GM23338 (cell line): ENCODE measurements at places on chromosomes 4 and X.

- DNase-seq: no peak
Observed at GRCh38 chr4:186485561-186486062, 69.8 kb downstream of the MTNR1A start.

GRCh38 chrX:129748305-129748704, 9.5 kb downstream of the XPNPEP2 start:
- no peak for DNase-seq

GRCh38 chrX:107736781-107737531, 38.6 kb downstream of the TSC22D3 start:
- peak; percentile 38 for DNase-seq

DNA sequence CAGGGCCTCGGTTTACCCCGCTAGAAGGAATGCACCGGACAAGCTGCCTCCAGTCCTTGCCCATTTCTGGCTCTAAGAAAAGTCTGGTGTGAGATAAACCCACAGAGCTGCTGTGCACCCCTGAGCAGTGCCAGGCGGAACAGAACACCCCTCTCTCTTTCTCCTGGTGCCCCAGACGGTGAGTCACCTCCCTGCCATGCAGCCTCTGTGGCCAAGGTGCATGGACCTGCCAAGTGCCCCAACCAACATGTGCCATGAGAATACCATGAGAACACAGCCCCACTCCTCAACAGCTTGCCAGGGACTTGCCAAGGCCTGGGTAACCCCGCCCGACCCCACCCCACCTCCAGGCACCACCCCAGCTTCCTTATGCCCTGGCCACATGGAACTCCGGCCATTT, 47.7 kb upstream of the MAN2B2 start:
- no peak for DNase-seq

- no peak for DNase-seq
Observed at GRCh38 chr4:103496800-103497199, 223.0 kb downstream of the TACR3 start.

DNA sequence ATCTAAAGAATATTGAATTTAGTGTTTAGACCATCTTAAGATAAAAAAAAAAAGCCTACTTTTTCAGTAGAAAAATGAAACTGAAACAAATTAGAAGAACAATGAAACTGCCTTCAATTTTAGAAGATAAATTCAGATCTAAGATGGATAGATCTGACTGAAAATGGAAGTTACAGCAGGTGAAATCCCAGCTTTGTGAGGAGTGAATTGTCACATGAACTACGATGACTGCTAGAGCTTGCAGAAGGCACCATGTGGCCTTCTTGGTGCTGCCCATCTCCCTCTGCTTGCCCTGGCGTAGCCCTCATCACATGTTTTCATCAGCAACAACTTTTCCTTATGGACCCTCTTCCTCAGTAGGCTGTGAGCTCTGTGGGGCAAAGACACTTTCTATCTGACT, 51.4 kb upstream of the EMCN start:
- DNase-seq: no peak

- no peak for DNase-seq
Observed at GRCh38 chr4:107213410-107213809, 177.3 kb upstream of the DKK2 start.

GRCh38 chr4:17475481-17475880, 36.4 kb downstream of the QDPR start:
- no peak for DNase-seq

DNA sequence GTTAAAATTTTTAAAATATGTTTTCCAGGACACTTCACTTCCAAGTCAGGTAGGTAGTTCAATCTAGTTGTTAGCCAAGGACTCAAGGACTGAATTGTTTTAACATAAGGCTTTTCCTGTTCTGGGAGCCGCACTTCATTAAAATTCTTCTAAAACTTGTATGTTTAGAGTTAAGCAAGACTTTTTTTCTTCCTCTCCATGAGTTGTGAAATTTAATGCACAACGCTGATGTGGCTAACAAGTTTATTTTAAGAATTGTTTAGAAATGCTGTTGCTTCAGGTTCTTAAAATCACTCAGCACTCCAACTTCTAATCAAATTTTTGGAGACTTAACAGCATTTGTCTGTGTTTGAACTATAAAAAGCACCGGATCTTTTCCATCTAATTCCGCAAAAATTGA, 49.7 kb downstream of the XIAP start:
- DNase-seq: no peak

- DNase-seq: no peak
Observed at GRCh38 chr4:123950530-123950929, 553.9 kb downstream of the SPRY1 start.

DNA sequence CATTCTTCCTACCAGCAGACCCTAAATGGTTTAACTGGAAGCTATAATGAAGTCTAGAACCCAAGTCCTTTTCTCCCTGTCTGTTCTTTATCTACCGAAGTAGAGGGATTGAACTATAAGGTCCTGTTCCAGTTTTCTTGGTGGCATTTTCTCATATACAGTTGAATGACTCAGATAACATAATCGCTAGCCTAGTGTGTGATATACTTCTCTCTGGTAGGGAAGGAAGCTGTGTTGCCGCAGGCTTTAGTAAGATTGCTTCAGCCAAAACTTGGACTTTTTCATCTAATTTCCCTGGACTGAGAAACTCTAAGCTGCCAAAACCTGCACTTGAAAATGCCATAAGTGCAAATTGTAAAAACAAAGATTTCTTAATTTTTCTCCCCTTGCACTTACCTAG, 123.4 kb downstream of the NWD2 start:
- DNase-seq: no peak

DNA sequence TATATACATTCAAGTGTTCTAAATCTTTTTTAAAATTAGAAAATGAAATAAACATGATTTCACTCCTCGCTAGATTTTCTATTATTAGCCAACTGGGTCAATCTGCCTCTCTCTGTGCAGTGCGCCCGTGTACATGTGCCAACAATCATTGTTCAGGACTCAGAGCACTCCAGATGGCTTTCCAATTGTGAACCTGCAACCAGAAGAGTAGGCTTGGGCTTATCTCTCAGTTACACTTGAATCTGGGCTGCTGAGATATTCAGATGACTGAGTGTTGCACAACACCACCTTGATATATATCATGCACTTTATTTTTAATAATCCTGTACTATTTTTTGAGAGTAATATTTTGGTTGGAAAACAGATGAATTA, 184.0 kb upstream of the FSTL5 start:
- no peak for DNase-seq

DNA sequence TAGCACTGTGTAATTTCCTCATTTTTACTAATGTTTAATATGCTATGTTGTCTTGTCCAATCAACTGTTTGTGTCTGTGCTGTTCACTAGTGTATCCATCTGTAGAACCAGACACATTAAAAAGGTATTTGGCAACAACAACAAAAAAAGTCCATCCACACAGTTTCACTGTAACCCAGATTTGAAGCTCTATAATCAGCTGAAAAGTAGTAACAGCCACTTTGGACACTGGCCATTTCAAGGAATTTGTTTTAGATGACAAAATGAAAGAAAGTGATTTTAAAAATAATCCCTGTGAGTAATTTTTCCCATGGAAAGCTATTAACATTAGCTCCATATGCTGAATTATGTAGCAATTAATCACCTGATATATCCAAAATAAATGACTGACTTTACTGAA, 2.2 kb upstream of the FBXL5 start:
- DNase-seq: no peak

DNA sequence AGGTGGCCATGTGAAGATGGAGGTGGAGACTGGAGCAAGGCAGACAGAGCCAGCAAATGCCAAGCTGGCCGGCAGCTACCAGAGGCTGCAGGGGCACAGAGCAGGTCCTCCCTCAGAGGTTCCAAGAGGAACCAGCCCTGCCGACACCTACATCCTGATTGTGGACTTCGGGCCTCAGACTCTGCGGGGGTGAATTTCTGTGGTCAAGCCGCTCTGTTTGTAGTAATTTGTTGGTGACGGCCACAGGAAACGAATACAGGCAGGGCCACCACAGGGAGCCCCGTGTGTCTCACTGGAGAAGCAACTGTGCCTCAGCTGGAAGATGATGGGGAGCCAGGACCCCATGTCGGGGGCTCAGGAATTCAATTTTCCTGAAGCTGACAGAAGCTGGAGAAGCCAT, 28.3 kb downstream of the ZFYVE28 start:
- DNase-seq: no peak

- DNase-seq: peak; percentile 16
Observed at GRCh38 chrX:118225711-118226428, 109.3 kb upstream of the KLHL13 start.

DNA sequence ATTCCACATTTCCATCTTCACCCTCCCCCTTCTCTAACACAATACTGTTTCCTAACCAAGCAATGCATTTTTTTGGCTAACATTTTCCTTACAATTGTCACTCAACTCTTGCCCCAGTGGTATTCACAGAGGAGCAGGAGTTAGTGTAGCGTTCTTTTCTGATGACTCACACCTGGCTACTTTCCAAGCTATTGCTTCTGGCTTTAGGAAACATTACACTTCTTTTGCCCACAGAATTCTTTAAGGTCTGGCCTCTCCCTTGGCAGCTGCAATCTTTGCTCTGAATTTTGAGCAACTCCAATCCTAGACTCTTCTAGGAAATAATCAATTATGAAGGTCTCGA, 27.5 kb upstream of the PDGFC start:
- DNase-seq: peak; percentile 24

DNA sequence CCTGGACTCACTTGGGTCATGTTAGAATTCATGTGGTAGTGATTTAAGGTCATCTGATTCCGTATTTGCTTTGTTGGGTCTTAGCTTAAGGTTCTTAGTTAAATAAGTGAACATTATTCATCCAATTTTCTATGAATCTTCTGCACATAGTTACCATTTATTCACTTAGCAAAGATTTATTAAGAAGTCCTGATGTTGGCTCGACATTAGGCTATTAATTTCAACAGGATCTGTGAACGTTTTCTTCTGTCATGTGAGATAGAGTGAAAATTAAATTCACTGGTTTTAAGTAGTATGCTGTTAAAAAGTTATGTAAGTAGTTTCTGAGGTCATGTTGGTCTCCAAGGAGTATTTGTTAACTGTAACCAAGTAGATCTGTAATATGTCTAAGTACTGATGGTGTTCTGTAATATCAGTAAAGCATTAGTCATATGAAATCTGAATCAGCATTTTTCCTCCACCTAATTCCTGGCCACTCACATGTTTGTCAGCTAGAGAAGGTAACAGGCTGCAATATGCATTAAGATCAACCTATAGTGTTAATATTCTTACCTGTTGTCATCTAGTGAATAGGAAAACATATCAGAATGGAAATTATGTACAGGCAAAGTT, 155.6 kb downstream of the PCDH7 start:
- no peak for DNase-seq

DNA sequence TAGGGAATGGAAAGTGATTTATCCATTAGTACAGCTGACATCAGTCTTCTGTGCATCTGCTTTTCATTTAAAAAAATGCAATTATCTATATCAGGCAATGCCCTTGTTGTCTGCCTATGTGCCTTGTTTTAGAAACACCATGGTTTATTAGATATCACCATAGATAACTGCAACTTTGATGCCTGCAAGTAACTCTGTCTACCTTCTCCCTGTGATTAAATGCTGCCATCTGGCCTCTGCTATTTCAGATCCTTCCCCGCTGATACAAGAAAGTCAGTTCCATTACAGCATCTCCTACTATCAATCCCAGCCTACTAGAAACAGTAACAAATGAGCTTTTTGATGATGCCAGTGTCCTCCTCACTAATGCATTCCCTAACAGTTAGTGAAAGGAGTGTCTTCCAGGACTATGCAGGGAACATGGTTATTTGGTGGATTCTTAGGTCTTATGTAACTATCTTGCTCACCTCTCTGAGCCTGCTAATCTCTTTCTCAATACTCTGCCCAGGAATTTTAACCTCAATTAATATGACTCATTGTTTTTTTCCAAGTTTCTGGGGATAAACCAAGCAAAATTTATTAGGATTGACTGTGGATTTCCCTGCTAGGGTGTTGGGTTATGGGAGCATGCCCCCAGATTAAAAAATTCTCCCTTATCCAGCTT, 444.9 kb downstream of the RAPGEF2 start:
- no peak for DNase-seq

DNA sequence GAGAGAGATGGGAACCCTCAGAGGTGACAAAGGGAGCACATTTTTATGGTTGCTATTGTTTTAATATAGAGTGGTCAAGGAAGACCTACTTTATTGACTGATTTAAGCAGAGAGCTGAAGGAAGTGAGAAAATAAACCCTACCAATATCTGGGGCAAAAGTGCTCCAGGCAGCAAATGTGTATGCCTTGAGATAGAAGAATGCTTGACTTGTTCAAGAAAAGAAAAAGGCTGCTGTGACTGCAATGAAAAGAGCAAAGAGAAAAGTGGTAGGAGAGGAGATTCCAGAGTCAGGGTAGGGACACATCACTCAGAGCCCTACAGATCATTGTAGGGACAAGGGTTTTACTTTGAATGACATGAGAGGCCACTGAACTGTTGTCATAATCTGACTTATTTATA, 26.0 kb downstream of the STAP1 start:
- DNase-seq: no peak
